Ascending aorta (tissue), 2 donors: ENCODE measurements at places on chromosomes 2 and 18. TPM values are rescaled to one million over a fixed set of nuclear protein-coding genes. Genes with fewer than 3 reads are reported as not detected.

The TXNDC2 gene
- total RNA-seq, result not detected

The ACMSD gene
- total RNA-seq, result not detected

The VSNL1 gene
- not detected for total RNA-seq

The CARF gene
- 26.2 TPM for total RNA-seq

The GKN2 gene
- total RNA-seq, result 0.75 TPM

The SLC9A4 gene
- not detected for total RNA-seq

The MEIS1 gene
- 46.7 TPM for total RNA-seq

The HDHD2 gene
- total RNA-seq, result 3.5 TPM

The CREG2 gene
- total RNA-seq, result not detected

The DYNAP gene
- not detected for total RNA-seq

The SALL3 gene
- not detected for total RNA-seq

The IL1RN gene
- not detected for total RNA-seq

The IL1A gene
- total RNA-seq, result not detected

The TOGARAM2 gene
- not detected for total RNA-seq

The EML6 gene
- not detected for total RNA-seq

The CROCC2 gene
- total RNA-seq, result 2.9 TPM

The CD8A gene
- 17.7 TPM for total RNA-seq

The C2orf80 gene
- not detected for total RNA-seq

The PECR gene
- 32.2 TPM for total RNA-seq

The BCL11A gene
- total RNA-seq, result 0.11 TPM

The HAT1 gene
- total RNA-seq, result 28.3 TPM

The KRTCAP3 gene
- not detected for total RNA-seq

The FAM124B gene
- total RNA-seq, result 13.3 TPM

The MOGAT1 gene
- total RNA-seq, result not detected

The ACVR1C gene
- not detected for total RNA-seq

The DAW1 gene
- not detected for total RNA-seq

The ICOS gene
- not detected for total RNA-seq

The CAPG gene
- 179 TPM for total RNA-seq

The DSEL gene
- 19.1 TPM for total RNA-seq

The ZEB2 gene
- 74.6 TPM for total RNA-seq

The ZNF892 gene
- 1.4 TPM for total RNA-seq

The SP140L gene
- total RNA-seq, result 4.0 TPM

The SH2D6 gene
- total RNA-seq, result not detected

The ABCG5 gene
- total RNA-seq, result 4.0 TPM

The HDLBP gene
- total RNA-seq, result 308 TPM

The DYNC2LI1 gene
- 2.9 TPM for total RNA-seq

The ASTL gene
- not detected for total RNA-seq

The ATP8B1 gene
- total RNA-seq, result 30.9 TPM

The ELOA2 gene
- not detected for total RNA-seq

The KLHL14 gene
- not detected for total RNA-seq

The C1QL2 gene
- total RNA-seq, result 11.6 TPM

The VAPA gene
- 109 TPM for total RNA-seq

The PLEKHA3 gene
- 4.8 TPM for total RNA-seq

The ACVR2A gene
- 3.9 TPM for total RNA-seq

The COPS7B gene
- total RNA-seq, result 28.9 TPM
